Stimulated activated CD8-positive, alpha-beta memory T cell treated with anti-CD3 and anti-CD28 coated beads, Interleukin-4, amount 100 ng/mL, for 1 hour (primary cell): ENCODE measurements at places on chromosomes 6 and 20.

- DNase-seq = no peak
Observed at GRCh38 chr6:14974792-14975470, 270.9 kb upstream of the JARID2 start.

- no peak for DNase-seq
Observed at GRCh38 chr20:24577271-24577909, 108.0 kb downstream of the SYNDIG1 start.

GRCh38 chr6:71254323-71254722 is 34.3 kb upstream of the OGFRL1 start:
- DNase-seq = no peak

- no peak for DNase-seq
Observed at GRCh38 chr6:11752360-11752759, 26.2 kb downstream of the ADTRP start.

DNA sequence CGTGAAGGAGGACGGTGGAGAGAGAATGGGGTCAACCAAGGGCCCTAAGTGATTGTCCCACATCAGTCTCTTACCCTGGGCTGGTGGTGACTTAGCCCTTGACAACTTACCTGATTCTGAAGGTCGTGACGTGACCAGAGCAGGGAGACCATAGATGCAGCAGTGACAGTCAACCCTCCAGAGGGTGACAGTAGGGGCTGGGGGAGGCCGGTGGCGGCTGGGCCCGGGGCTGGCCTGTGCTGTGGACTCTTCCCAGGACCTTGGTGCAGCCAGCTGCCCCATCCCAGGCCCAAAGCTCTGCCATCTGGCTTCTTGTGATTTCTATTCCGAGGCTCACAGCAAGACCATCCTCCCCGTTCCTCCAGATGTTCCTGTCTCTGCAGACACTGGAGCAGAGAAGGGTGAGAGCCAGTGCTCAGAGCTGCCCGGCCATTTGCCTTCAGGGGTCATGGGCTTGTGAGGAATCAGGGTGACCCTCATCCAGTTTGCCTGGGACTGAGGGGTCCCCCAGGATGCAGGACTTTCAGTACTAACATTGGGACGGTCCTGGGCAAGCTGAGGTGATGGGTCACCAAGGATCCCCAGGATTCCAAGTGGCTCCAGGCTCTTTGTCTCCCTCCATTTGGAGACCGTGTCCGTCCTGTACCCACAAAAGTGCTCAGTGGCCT is 36.0 kb downstream of the SUMO4 start:
- DNase-seq = no peak

DNA sequence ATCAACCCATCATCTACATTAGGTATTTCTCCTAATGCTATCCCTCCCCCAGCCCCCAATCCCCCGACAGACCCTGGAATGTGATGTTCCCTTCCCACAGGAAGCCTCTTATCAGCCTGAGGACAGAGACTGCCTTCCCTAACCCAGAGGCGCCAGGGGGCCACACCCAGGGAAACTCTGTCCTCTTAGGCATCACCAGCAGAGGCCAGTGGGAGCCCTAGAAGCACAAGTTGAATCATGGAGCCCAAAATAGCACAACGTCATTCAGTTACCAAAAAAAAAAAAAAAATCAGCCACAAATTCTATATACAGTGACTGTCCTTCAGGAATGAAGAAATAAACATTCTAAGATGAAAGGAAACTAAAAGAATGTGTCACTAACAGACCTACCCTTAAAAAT is 625.7 kb downstream of the TFAP2A start:
- DNase-seq = no peak

DNA sequence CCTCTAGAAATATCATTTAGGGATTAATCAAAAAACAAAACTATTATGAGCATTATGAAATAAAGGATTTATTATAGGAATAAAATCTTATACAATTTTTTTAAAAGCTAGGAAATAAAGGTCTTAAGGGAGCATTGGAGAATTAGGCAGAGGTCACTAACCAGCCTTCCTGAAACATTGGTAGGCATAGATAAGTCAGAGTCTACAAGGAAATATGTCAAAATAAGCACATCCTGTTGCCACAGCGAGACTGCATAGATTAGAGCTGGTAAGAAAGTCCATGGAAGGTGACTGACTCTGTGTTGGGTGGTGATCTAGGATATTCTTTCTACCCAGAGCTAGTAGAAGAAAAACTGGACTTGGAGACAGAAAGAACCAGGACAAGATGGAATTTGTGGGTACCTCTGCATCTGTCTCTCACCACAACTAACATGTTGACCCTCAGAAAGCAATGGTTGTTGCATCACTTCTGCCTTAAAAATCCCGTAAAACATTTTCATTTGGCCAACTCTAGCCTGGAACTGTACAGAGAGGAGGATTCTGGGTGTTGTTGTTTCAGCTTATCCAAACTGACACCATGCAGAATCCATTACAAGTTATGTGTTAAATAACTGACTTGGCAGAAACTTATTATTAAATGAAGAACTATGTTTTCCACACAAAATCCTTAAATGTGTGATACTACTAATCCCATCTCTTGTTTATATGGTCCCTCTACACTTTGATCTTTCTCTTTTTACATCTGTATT is 77.1 kb downstream of the FBXO5 start:
- no peak for DNase-seq

GRCh38 chr6:163876391-163876790 is 461.9 kb downstream of the QKI start:
- DNase-seq = no peak

GRCh38 chr6:142184307-142184706 is 37.2 kb downstream of the VTA1 start:
- no peak for DNase-seq

GRCh38 chr6:81265106-81265505 is 487.4 kb downstream of the TENT5A start:
- no peak for DNase-seq

DNA sequence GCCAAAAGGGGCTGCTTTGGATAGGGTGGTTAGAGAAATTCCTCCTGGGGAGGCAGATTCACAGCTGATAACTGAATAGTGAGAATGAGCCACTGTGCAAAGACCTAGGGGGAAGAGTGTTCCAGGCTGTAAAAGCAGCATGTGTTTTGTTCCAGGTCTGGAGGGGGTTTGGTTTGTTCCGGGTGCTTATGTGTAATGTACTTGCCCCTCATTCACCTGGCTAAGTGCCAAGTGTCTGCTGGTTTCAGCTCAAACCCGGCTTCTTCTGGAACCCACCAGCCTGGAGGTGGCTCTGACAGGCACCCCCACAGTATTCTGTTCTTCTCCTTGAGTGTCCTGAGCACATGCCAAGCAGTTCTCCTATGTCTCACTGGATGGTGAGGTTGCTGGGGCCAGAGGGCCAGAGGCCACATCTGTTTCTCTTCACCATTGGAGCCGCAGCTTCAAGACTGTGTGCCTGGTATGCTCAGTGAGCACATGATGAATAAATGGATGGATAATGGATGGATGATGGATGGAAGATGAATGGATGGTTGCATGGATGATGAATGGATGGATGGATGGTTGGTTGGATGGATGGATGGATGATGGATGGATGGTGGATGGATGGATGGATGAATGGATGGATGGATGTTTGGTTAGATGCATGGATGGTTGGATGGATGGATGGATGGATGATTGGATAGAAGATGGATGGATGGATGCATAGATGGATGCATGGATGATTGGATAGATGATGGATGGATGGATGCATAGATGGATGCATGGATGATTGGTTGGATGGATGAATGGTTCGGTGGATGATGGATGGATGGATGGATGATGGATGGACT is 227.6 kb downstream of the BMP7 start:
- no peak for DNase-seq

- DNase-seq = no peak
Observed at GRCh38 chr20:5785146-5785545, 34.9 kb downstream of the SHLD1 start.

GRCh38 chr6:2734488-2735166 is 16.1 kb downstream of the MYLK4 start:
- no peak for DNase-seq

DNA sequence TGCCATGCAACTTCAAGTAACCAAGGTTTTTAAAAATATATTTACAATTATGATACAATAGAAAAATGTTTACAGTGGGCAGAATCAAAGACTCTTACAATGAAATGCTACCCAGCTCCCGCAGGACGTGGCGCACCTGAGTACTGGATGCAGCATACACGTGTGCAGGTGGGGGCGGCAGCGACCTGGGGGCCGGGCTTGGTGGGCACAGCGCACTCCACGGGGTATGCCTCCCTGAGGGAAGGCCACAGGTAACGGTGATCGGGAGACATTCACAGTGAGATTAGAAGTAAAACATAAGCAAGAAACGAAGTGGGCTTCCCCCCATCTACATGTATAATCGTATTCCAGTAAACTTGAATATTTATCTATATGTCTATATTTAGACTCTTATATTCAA is 54.2 kb downstream of the WDR27 start:
- no peak for DNase-seq

DNA sequence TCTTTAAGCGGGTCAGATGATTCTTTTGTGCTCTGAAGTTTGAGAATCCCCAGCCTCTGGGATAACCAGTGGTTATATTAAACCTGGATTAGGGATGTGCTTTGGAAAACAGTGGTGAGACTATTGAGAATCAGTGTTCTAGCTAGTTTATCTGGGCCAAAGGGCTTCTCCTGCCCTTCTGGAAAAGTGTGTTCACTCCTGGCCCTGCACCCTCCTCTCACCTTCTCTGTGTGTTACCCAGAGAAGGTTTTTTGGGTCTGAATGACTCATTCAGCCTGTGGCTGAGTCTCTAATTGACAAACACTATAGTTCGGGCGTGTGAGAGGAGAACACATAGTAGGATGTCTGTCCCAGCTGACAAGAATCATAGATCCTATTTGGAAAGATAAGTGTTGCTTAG is 66.7 kb downstream of the LRRC1 start:
- no peak for DNase-seq

DNA sequence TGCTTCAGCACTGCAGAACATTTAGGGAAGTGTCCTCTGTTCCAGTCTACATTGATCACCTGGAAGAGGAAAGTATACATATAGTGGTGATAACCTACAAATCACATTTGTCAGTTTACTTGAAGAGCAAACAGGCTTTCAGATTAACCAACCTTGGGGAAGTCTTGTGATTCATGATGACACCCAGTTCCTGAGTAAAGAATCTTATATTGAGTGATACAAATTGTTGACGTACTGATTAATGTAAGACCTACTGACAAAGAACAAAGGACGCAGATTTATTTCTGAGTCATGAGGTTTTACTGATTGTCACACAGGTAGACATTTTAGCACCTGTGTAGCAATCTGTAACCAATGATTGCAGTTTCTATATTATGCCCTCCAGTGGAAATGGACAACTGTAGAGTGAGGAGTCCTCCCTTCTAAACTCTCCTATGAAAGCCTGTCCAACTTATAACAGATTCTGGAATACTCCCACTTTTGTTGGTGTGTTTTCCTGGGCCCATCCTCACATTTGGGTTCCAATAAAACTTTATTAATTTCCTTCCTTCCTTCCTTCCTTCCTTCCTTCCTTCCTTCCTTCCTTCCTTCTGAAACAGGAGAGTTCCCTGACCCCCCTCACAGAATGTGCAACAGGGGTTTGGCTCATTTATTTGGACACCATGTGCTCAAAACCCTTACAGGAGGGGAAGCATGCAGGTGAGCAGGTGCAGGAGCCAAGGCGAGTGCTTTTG is 113.5 kb downstream of the SLC35B3 start:
- no peak for DNase-seq

- no peak for DNase-seq
Observed at GRCh38 chr20:38170219-38170825, 5.3 kb upstream of the TGM2 start.

DNA sequence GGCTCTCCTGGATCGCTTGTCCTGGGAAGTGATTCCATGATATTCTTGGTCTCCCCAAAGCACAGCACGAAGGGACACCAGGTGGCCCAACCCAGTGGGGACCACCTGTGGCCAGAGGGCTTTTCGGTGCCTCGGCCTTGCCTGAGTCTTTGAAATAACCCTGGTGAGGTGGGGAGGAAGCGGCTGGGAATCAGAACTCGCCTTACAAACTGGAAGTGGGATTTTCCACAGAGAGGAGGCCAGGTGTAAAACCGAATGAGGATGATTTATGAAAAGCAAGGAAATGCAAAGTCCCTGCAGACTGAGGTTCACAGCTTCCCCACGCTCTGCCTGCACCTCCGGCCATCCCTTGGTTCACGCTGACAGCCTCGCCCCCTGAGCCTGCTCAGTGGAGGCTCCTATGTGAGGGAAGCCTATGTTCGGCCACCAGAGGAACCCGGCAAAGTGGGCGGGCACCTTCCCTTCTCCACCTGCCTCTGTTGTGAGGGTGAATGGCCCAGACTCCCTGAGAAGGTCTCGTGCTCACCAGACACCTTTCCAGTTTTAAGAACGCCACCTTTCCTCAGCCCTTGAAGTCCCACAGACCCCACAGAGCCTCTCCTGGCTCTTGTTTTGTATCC is 133.8 kb upstream of the CST7 start:
- no peak for DNase-seq

- no peak for DNase-seq
Observed at GRCh38 chr20:37531856-37532255, 4.2 kb upstream of the BLCAP start.

DNA sequence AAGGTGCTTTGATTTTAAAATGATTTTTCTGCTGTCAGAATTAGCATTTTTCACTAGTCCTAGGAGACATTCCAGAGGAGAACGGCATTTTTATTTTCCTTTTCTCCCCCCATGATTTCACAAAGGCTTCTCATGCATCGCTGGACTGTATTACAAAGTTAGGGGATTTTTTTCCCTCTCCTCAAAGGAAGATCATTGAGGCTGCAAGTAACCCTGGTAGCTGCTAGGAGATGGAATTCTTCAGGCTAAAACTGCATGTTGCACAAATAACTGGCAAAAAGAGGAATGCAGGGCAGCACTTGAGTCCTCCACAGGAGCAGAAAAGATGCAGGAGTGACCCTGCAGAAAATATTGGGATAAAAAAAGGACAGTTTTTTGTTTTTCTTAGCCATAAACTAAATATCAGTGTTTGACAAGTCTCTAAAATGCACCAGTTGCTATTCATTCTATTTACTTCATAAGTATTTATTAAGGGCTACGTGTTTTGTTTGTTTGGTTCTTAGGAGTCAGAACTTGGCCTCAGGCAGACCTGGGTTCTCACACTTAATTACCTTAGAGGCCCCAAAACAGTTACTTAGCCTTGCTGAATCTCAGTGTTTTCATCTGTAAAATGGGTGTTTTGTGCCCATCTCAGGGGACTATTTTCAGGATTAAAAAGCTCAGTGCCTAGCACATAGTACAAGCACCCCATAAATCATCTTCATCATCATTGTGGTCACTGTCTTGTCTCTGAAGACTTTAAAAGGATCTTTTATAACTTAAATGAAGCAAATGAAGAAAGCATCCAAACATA is 144.5 kb upstream of the ID4 start:
- DNase-seq = no peak
